ENCODE measurements at places on chromosomes 2 and 18.

DNA sequence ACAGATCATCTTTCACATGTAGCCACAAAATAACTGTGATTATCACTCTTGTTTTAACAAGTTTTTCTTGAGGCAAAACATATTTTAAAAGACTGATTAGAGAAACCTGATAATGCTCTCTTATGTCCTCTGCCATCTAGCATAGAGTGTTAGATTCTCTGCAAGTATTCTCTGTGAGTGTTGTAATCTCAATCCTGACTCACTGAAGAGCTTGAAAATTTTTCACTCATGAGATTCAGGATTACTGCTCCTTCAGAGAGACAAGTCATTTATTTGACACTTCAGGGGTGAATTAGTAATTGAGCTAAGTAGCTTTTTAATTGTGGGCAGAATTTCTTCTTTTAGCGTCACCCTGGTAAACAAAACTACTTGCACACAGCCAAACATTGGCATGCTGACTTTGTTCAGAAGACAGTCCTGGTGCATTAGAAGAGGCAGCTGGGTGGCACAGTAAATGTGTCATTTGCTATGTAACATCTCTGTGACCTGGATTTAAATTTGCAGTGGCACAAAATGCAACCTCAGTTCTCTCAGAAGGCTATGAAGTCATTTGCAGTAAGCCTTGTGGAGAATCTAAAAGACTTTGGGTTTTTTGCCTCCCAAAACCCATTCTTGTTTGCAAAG, 172.9 kb downstream of the LRP1B start:
- no peak for DNase-seq

DNA sequence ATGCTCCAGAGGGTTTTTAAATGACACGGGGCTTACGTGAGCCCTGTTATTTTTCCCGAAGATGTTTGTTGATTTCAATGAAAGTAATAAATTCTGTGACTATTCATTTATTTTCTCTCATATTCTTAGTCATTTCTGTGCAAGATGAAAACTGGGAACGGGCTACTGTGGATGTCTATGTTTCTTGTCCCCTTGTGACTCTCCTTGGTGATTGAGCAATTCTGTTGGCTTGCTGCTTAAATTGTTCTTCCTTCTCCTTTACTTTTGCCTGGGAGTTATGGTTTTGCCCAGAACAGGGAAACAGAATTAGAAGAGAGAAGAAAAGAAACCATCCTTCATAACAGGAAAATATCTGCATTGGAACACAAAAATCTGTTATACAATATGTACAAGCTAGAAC, 508.2 kb upstream of the DSEL start:
- DNase-seq = no peak

DNA sequence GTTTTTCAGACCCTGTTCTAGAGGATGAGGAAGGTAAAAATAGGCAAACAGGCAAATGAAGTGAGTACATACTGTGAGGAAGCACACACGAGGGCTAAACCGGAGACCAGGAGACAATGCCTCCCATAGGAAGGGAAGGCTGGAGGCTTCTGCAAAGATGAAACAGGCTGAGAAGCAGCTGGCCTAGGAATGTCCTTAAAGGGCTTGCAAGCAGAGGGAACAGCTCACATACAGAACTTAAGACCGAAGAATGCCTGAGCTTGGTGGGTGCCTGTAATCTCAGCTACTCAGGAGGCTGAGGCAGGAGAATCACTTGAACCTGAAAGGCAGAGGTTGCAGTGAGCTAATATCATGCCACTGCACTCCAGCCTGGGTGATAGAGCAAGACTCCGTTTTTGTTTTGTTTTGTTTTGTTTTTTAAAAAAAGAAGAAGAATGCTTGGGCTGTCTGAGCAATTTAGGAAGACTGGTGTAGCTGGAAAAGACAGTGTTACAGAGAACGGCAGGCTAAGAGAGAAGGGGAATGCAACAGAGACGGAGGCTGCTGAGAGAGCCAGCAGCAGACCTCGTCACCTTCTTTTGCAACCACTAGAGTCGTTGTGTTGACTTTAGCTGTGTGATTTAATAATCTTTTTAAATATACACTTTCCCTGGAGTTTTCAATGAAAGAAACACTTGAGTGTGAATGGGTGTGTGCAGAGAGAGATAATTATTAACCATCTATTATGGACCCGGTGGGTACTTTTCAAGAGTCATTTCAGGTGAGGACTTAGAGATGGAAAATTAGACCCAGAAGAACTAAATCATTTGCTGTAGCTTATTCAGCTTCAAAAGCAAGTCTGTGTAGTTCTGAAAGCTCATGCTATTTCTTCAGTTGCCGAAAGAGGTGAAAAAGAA, 232.8 kb downstream of the GALR1 start:
- DNase-seq = no peak

- no peak for DNase-seq
Observed at GRCh38 chr2:138106606-138107005, 142.3 kb downstream of the HNMT start.

DNA sequence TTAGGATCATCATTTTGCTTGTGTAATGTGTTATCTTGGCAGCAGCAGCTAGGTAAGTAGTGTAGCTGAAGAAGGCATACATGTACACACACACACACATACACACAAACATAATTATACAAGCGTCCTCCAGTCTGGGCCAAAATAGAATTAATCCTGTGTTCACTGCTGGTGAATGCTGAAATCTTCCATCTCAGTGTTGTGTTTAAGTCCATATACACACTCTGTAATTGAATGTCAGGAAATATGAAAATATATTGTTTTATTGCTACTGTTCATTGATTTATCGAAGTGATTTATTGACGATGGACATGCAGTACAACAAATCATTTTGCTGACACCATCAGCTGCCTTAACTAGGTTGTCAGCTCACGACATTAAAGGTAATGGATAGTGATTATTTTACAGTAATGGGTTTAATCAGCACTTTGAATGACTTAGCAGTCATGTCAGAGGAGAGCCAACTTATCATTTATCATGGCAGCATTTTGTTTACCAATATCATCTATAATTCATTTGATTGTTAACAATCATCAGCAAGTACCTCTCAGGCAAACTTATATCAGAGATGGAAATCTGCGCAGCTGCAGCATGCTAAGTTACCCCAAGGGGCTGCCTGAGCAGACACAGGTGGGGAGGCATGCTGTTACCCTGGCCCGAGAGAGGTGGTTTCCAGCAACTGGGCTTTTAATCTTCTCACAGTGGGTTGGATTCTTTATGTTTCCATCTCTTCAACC, 83.7 kb upstream of the FSHR start:
- no peak for DNase-seq

DNA sequence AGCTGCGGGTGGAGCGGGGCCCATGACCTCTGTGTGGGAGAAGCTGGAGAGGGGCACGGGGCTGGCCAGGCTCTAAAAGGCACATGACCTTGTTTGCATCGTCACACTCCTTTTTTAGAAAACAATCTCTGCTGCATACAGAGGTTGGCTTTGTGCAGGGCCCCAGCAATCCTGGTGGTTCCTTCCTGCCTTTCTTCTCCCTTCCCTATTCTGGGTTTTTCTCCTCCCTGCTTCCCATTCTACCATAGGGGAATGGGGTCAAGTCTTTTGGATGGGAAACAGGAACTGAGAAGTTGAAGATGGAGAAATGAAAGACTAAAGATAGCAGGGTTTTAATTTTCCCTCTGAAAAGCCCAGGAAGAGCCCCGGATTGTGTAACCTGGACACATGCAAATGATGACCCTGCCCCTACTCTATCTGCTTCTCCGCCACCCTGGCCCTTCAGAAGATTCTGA, 53.9 kb downstream of the ASAP2 start:
- DNase-seq = no peak

DNA sequence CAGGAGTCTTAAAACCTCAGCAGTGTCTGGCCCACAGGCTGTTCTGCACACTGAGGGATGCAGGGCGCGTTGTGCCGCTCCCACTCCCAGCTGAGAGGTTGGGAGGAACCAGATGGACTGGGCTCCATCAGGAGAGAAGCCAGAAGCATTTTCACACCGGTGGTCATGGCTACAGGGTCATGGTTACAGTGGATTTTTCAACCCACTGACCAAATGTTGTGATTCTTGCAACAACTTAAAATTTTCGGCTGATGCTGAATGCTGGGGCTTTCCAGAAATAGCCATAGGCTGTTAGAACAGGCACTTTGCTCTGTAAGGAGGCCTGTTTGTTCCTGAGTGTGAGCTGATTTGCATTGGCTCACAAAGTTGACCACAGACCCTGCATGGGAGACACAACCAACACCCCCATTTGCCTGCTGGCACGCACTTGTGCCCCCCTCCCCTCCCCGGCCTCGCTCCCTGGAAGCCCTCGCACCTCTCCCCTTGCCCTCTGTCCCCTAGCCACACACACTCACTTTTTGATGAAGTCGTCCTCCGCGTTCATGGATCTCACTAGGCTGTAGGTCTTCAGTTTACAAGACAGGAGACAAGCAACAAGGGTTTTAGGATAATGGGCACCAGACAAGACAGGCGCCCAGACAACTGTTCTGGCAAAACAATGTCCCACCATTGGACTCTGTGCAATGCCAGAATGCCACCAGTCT, 3.4 kb downstream of the LPIN1 start:
- DNase-seq = no peak

DNA sequence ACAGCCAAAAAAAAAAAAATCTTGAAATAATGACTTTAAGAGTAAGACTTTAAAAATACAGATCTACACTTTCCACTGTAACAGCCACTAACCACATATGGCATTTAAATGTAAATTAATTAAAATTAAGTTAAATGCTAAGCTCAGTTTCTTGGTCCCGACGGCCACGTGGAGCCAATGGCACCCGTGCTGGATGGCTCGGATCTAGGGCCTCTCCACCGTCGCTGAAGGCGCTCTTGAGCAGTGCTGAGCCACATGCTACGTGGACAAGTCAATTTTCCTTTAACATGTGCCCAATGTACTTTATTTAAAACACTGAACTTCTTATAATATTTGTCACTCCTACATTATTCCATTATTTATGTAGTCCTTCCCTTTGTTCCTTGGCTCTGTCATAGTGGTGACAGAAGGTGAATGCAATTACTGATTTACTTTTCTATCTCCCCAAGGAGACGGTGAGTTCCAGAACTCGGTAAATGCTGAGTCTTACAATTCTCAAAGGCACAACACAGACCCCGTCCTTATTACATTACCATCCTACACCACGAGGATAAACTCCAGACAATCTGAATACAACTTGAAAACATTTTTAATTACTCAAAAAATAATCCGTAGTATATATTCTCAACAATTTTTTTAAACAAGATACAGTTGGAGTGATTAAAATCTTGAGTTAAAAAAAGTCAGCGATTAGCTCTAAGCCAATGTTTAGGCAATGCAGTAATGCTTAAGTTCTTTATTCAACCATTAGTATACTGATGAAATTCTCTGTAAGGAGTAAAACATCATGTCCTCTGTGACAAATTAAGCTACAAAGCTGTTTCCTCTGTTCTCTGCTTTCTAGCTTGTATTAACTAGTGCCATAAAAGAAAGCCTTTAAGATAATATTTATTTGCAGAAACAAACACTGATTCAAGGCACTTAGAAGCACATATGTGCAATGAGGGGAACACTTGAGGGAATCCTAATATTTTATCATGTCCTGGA, 95.1 kb downstream of the AFF3 start:
- DNase-seq = no peak

DNA sequence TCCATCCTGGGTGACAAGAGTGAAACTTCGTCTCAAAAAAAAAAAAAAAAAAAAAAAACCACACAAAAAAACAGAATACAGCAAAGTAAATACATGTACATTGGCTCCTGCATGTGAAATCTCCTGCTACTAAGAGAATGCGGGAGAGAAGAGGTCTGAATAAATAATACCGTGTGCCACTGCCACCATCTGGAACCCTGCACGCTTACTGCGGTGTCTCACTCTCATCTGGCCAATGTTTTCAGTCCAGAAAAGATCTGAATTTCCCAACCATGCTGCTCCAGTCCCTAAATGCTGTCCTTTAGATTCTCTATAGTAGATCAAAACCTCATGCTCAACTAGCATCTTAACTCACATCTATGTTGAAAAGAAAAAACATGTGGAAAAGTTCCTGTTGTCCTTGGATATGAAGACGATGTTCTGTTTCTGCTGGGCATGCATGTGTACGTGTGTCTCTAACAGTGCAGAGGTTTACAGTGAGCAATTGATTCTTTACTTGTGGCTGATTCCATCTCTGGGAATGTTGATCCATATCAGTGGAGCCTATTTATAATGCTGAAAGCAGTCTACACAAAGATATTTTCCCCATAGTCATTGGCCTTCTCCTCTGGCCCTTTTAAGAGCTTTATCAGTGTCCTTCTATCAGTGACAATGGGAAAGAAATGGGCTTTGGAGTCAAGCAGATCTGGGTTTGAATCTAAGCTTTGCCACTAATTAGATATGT, 11.9 kb downstream of the STON1 start:
- no peak for DNase-seq

DNA sequence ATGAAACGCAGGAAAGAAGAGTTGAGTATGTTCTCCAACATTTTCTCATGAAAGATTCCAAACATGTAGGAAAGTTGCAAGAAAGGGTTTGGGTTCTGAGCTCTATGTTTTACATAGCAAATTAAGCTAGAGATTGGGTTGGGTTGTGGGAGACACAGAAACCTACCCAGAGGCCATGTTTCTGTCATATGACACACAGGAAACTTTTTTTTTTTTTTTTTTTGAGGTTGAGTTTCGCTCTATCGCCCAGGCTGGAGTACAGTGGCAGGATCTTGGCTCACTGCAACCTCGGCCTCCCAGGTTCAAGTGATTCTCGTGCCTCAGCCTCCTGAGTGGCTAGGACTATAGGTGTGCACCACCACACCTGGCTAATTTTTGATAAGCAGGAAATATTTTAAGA, 57.6 kb downstream of the DOCK10 start:
- no peak for DNase-seq

DNA sequence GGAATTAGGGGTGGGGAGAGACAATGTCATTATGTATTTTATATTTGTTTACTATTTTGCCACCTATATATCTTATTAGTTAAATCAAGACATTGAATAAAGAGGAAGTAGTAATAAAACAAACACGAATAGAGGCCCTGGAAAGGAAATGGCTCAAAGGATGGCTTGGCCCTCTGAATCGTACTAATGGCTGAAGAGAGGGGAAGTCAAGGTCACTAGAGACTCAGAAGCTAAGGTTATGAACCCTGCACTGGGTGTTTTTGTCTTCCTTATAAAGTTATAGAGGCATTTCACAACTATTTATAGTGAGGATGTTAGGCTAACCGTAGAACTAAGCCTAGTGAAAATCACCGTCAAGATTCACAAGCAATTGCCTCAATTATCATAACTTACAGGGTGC, 685.9 kb downstream of the ARHGAP15 start:
- no peak for DNase-seq

DNA sequence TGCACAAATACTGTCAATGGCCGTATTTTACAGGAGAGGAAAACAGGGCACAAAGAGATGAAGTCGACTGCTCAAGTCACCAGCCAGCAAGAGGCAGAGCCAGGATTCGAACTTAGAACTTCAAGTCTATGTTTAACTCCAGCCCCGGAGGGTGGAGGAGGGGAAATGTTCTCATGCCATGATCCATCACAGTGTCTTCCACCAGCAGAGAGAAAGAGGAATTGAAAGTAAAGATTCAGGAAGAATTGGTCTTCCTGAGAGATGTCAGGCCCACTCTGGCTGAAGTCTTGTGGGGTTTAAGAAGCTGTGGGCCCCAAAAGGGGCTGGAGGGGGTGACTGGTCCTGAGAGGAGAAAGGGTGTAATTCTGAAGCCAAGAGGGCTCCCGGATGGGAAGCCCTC, 260.0 kb downstream of the TNS1 start:
- no peak for DNase-seq

All from esophagus squamous epithelium (tissue), 5 donors.